ENCODE measurements at places on chromosomes 7 and 10.

- no peak for DNase-seq
These were observed 307.6 kb upstream of the PHYHIPL start for GRCh38 chr10:58868736-58869435.

DNA sequence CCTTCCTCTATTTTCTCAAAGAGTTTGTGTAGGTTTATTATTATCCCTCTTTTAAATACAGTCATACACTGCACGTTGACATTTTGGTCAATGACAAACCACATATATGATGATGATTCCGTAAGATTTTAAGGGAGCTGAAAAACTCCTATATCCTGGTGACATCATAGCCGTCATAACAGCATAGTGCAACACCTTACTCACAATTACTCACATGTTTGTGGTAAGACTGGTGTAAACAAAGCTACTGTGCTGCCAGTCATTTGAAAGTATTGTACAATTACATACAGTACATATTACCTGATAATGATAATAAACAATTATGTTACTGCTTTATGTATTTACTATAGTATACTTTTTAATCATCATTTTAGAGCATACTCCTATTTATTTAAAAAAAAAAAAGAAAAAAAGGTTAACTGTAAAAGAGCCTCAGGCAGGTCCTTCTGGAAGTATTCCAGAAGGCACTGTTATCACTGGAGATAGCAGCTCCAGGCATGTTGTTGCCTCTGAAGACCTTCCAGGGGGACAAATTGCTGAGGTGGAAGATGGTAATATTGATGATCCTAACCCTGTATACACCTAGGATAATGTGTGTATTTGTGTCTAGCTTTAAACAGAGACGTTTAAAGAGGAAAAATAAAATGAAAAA, 123.3 kb upstream of the CDK1 start:
- no peak for DNase-seq

DNA sequence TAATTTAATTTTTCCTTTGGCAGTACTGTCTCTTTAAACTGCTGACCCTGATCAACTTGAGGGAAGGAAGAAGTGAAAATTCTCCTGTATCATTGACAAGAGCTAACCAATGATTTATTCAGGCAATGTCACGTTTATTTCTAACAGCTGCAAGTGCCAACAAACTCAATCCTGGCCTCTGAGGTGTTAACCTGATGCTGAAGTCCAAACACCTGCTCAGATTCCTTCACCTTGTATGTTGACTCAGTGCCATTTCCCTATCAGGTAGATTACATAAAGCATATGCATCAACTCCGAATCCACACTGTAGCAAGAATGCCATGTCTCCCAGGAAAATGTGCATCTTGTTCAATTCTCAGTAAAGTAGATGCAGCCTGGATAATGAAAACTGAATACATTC, 820.0 kb downstream of the XPNPEP1 start:
- DNase-seq: no peak

DNA sequence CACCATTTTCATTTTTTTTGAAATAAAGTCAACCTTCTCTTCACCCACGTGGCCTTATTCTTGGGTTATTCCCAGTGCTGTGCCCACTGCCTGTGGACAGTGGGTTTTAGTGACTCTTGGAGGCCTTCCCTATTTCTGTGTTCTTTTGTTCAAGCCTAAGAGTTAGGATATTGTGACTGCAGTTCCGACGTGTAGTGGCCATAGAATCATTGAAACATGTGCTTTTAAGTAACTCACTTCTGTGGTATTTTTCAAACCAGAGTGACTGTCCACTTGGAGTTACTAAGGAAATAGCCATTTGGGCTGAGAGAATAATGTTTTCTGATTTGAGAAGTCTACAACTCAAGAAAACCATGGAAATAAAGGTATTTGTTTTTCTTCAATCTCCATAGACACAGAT, 23.7 kb downstream of the TDRD1 start:
- no peak for DNase-seq

GRCh38 chr10:43318976-43319960, 52.2 kb upstream of the FXYD4 start:
- no peak for DNase-seq

GRCh38 chr10:68156373-68157185, 47.3 kb downstream of the MYPN start:
- peak; percentile 54 for DNase-seq

- no peak for DNase-seq
These were observed 81.1 kb upstream of the TMEM72 start for GRCh38 chr10:44830022-44830421.

DNA sequence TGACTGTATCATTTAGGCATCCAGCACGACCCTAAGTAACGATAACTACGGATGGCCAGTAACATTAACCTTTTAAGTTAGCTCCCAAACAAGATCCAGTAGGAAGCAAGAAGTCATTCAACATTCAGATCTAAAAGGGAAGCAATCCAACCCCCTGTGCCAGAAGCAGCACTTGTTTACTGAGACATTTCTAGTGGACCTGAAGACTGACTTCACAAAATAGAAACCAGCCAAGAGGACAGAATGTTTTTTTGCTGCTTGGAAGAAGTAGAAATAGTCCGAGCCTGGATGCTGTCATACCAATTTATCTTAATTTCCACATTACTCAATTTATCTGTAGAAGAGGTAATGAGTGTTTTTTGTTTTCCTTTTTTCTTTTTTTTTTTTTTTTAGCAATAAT, 88.0 kb upstream of the CTTNBP2 start:
- DNase-seq: no peak

- no peak for DNase-seq
These were observed 63.1 kb downstream of the PYROXD2 start for GRCh38 chr10:98351831-98352402.

Measured in prostate gland (tissue), 2 donors.